ENCODE measurements at places on chromosomes 13 and 19.
A peak's percentile ranks its signal among the peaks of the same experiment; 100 is the strongest.

DNA sequence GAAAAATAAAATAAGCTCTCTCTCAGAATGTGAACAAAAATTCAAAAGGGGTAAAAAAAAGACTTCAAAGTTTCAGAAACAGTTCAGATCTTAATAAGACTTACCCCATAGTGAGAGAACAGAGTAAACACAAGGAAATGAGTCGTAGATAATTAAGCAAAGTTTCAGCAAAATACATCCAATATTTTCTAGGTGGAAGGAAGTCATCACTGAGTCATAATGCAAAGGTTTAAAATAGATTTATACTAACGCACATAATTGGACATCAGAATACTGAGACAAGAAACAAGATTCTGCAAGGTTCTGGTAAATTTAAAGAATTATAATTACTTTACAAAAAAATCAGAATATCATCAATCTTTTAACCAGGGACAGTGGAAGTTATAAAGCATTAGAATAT, 1370.7 kb upstream of the ATXN8OS start:
- no peak for DNase-seq

GRCh38 chr13:68944272-68944671, 1163.4 kb upstream of the ATXN8OS start:
- no peak for DNase-seq

DNA sequence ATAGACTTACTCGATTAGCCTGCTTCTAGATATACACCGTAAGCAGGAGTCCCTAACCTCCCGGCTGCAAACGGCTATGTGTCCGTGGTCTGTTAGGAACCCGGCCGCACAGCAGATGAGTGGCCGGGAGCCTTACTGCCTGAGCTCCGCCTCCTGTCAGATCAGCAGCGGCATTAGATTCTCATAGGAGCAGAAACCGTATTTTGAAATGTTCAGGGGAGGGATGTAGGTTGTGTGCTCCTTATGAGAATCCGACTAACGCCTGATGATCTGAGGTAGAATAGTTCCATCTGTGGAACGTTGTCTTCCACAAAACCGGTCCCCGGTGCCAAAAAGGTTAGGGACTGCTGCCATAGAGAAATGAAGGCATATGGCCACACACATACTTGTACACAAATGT, 1491.9 kb downstream of the SLITRK5 start:
- DNase-seq = peak; percentile 97

DNA sequence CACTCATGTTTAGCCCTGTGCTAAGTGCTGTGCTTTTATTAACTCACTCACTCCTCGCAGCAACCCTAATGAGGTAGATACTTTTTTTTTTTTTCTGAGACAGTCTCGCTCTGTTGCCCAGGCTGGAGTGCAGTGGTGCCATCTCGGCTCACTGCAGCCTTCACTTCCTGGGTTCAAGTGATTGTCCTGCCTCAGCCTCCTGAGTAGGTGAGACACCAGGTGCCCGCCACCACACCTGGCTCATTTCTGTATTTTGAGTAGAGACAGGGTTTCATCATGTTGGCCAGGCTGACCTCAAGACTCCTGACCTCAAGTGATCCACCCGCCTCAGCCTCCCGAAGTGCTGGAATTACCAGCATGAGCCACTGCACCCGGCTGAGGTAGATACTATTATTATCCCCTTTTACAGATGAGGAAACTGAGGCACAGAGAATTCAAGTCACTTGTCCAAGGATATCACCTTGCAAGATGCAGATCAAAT, 2.5 kb downstream of the ITPKC start:
- DNase-seq = no peak

GRCh38 chr19:41537789-41538188, 38.2 kb upstream of the CEACAM21 start:
- DNase-seq = peak; percentile 23

All from T47D (cell line).